ENCODE measurements at places on chromosomes 6 and 20.

DNA sequence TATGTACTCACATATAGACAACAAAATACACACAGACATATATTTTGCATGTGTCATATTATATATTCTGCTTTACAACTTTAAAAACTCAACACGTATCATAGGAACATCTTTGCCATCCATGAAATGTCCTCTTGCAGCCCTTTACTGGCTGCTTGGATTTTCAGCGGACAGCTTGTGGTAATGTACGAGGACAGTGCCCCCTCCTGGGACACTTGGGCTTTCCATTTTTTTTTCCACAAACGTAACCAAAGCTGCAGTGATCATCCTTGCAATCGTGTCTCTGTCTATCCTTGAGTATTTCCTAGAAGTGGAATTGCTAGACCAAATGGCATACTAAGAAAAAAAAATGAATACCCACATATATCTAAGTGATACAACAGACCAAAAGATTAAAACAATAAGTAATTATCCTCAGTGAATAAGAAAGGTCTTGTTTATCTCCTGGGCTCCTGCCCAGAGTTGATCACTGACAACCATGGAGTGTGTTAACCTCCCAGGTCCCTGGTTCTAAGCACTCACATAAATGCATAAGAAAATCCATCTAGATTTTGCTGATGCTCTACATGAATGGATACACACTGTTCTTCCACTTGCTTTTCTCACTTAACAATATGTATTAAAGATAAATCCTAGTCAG, 18.1 kb downstream of the BPI start:
- peak; percentile 74 for DNase-seq

DNA sequence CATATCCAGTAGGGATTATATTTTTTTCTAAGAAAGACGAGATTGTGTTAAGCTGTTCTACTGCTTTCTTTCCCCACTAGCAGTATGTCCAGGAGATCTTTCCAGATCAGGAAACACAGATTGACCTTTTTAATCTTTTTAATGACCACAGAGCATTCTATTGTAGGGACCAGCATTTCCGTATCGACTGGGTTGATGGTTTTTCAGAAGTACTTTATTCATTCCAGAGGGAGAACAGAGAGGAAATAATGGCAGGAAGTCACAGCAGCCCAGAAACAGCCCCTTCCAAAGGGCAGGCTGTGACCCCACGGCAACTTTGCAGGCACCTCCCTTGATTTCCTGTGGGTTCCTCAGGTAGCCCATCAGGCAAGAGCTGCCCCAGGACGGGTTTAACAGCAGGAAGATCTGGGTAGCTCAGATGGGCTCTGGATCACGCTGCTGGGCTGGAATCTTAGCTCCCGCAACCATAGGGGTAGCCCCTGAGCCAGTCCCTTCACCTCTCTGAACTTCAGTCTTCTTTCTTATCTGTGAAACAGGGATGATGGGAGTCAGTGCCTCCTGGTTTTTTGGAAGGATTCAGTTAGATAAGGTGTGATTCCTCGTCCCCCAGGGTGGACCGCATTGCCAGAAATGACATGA, 23.8 kb upstream of the CHMP4B start:
- no peak for DNase-seq

DNA sequence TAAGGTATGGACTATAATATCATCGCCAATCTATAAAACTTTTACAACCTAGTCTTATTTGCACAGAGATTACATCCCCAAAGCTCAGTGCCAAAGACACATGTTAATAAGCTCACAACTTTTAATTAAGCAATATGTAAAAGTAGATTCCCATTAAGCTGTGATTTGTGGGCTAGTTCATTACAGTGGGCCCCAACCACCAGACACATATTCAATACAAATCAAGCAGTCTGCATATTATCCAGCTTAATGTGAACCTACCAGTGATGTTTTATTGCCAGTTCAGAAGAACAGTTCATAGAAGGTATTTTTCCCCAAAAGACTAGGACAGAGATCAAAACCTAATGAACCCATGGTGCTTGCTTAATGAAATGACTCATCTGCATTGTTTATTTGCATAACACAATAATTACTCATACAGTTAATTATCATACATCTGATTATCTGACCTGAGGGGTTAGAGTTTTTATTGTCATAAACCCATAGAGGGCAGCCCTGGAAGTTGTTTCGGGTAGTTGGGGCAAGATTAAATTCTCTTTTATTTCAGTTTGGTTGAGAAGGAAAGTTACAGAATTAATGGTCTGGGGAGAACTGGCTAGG, 831.0 kb downstream of the TFAP2A start:
- no peak for DNase-seq

DNA sequence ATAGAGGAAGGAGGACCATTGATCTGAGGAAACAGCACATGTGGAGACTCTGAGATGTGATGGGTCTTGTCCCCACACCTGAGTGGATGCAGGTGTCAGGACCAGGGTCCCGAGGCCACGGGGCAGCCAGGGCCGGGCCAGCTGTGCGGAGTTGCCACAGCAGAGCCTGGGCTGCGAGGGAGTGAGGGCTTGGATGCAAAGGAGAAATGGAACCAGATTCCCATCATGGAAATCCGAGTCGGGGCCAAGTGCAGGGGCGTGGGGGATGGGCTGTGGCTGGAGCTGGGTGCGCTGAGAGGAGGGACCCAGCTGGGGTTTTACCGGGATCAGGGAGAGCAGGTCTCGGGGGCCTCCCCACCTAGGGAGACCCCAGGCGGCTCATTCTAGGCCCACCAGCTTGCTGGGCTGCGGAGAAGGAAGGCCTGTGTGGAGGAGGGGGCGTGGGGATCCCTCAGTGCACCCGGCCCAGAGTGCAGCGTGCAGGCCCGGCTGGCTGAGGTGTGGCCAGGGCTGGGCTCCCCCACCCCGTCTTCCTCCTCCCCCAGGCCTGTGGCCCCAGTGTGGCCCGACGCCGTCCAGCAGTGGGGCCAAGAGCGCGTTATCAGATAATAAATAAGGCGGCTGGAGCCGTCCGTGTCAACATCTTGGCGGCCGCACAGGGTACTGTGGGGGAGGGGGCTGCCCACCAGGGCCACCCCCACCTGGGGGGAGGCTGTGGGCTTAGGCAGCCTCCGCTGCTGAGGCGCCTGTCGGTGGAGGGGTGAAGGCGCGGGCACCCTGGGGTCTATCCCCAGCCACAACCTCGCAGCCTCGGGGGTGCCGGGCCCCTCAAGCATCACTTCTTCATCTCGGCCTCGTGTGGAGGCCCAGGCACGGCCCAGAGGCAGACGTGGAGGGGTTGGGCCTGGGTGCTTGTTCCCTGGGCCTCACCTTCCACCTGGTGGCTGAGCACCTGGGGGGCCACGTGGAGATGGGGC, 17.2 kb downstream of the GATA5 start:
- DNase-seq: no peak

- no peak for DNase-seq
Measured at GRCh38 chr6:16933961-16934360, 167.9 kb upstream of the STMND1 start.

DNA sequence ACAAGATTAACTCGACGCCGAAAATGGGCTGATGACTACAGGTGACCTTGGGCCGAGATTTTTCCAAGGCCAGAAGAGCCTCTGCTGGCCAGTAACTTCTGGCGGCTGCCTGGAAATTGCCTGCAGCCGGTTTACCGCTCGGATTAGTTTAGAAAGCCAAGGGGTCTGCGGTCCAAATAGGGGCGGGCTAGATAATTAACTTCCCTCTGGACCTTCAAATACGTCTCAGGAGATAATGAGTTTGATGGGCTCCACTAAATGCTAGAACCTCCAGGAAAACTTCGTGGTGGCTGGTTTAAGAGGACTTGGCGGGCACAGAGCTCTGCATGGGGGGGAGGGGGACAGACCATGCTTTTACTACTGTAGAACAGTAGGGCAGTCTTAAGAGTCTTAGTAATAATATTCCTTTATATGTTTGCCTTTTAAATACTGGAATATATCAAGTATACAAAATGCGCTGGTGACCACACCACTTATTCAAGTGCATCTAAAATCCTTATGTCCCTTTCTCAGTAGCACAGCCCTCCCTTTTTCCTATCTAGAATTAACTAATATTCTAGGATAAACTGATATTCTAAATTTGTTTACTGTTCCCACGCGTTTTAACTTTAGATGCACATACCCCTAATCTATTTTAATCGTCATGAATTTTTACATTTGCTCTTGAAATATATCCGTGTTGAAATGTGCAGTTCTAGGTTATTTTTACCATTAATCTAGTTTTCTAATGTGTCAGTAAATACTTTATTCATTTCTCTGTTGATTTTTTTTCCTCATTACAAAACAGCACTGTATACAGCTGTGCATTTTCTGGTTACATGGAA, 107.5 kb upstream of the PRSS16 start:
- no peak for DNase-seq

GRCh38 chr20:13419477-13419876, 198.4 kb downstream of the ISM1 start:
- DNase-seq: no peak

GRCh38 chr20:18973529-18974173, 160.1 kb downstream of the SCP2D1 start:
- peak; percentile 67 for DNase-seq

DNA sequence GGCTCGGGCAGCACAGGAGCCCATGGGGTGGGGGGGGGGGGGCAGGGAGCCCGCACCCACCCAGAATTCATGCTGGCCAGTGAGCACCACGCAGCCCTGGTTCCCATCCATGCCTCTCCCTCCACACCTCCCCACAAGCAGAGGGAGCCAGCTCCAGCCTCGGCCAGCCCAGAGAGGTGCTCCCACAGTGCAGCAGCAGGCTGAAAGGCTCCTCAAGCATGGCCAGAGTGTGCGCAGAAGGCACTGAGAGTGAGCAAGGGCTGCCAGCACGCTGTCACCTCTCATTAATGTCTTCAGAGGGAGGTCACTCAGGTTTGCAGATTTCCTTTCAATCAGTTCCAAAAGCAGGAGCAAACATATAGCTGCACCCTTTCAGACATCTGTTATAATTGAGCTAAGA, 32.4 kb downstream of the GSTA4 start:
- no peak for DNase-seq

DNA sequence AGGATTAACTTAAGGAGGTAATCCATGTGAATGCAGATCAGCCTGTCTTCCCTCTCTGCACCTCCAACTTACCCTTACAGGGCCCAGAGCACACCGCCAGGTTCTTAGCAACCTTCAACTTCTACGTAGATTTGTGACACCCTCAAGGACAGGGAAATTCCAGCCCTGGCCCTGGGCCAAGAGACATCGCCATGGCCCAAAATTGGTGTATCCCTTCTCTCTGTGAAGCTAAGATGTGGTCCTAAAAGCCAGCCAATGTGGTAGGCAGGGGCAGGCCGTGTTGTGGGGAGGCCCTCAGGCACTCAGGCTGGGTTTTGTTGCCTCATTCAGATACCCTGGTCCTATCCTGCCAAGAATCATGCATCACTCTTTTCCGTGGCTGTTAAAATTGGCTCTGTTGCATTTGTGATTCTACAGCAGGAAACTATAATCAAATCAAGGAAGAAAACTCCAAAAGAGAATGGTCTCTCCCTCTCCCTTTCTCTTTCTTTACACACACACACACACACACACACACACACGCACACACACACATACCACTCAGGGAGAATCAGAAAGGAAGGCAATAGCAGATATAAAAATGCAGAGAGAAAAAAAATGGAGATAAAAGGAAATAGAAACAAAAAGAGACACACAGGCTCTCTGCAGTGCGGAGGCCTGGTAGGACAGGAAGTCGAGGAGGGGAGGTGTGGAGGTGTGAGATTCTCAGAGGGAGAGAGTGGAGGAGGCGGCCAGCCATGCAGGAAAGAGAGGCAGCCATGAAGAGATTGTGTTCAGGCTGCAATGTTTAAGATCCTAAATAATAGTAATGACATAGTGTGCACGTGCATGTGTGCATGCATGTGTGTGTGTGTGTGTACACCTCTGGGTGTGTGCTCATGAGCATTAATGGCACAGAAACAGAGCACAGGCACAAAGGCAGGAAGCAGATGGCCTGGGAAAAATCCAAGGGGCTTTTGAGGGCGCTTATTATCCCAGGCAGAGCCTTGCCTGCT, 201.8 kb upstream of the LRFN2 start:
- no peak for DNase-seq

GRCh38 chr6:105087571-105088211, 92.1 kb downstream of the POPDC3 start:
- no peak for DNase-seq

DNA sequence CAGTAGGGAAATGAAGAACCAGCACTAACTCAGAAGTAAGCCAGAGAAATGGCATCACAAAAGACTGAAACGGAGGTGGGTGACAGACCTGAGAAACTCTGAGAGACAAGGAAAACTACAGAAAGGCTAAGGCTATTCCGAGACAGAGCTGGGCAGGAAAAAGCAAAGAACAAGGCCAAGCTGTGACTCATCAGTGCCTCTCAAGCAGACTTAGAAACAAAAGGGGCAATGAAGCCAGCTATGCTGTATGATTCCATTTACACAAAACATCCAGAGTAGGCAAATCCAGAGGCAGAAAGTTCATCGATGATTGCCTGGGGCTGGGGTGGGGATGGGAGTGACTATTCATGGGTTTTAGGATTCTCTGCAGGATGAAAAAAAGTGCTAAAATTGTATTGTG, 50.0 kb downstream of the SLC23A2 start:
- no peak for DNase-seq

GRCh38 chr20:57594092-57594951, 25.9 kb downstream of the ZBP1 start:
- DNase-seq: peak; percentile 77

DNA sequence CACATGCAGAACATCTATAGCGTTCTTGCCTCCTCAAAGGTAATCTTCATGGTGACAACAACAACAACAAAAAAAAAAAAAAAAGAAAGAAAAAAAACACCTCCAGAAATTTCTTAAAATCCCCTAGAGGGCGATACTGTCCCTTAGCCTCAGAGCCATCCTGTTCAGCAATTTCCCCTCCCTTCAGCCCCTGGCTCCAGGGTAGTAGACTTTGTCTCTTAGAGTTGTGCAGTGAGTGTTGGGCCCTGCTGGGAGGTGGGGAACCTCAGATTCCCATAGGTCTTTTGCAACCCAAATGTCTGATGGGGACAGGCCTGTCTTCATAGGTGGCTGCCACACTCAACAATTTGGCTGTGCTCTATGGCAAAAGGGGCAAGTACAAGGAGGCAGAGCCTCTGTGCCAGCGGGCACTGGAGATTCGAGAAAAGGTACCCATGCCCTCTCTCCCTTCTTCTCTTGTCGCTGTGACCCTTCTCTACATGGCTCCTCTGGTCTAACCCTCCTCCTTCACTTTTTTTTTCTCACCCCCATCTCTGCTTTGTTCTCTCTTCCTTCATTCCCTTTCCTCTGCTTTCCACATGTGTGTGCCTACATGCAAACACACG, 6.0 kb upstream of the PTK7 start:
- DNase-seq: no peak

DNA sequence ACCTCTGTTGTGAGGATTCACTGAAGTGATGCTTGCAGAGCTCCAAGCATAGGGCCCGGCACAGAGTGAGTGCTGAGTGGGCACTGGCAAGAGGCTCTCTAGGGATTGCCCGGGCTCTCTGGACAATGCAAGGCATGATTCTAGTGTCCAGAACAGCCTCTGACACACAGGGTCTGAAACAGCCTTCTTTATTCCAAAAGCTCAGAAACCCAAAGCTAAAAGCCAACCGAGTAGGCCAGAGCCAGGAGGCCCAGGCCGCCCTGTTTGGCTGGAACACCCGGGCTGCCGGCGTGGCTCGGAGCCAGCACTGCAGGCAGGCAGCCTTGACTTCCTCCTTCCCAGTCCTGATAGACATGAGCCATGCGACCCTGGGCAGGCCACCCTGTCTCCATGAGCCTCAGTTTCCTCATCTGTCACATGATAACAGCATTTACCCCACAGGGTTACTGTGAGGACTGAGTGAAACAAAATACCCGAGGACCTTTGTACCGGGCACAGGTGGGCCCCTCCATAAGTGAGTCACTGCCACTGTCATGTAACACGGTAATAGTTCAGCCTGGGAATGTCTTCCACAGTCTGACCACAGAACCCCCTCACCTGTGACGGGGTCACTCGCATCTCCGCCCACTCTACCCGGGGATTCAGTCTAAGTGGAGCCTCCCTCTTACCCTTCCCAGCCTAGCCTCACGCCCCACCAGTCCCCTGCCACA, 51.5 kb downstream of the PTPRT start:
- DNase-seq: no peak
